ENCODE measurements at places on chromosomes 1 and 21. TPM values are rescaled to one million over a fixed set of nuclear protein-coding genes. Genes with fewer than 3 reads are reported as not detected.

- no peak for DNase-seq
Measured at GRCh38 chr1:24929398-24930259, 447 bp downstream of the RUNX3 start.

DNA sequence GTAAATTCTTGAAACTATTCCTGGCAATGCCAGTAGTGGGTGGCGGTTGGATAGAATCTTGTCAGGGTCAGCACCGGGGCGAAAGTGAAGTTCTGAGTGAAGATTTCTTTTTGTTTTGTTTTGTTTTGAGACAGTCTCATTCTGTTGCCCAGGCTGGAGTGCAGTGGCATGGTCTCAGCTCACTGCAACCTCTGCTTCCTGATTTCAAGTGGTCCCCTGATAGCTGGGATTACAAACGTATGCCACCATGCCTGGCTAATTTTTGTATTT lies 33.3 kb downstream of the PCNT start:
- no peak for DNase-seq

DNA sequence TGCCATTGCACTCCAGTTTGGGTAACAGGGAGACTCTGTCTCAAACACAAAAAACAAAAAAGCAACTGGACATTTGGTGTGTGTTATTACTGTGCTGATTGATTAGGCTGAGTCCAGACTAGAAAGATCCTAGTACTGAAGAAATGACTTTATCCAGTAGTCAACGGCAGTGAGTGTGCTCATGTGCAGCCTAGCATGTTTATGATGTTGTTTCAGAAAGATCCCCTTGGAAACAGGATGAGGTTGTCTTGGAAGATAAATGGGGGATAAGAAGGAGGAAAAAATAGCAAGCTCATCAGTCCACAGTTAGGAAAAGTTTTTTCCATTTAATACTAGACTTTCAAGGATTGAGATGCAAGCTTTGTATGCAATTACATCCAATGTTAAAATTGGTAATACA lies 14.3 kb downstream of the RUSC1 start:
- no peak for DNase-seq

- DNase-seq, result no peak
Measured at GRCh38 chr1:25256578-25256965, 9.3 kb upstream of the RSRP1 start.

The RGS8 gene
- total RNA-seq, result 75.3 TPM

The NGF gene
- 1.7 TPM for total RNA-seq

DNA sequence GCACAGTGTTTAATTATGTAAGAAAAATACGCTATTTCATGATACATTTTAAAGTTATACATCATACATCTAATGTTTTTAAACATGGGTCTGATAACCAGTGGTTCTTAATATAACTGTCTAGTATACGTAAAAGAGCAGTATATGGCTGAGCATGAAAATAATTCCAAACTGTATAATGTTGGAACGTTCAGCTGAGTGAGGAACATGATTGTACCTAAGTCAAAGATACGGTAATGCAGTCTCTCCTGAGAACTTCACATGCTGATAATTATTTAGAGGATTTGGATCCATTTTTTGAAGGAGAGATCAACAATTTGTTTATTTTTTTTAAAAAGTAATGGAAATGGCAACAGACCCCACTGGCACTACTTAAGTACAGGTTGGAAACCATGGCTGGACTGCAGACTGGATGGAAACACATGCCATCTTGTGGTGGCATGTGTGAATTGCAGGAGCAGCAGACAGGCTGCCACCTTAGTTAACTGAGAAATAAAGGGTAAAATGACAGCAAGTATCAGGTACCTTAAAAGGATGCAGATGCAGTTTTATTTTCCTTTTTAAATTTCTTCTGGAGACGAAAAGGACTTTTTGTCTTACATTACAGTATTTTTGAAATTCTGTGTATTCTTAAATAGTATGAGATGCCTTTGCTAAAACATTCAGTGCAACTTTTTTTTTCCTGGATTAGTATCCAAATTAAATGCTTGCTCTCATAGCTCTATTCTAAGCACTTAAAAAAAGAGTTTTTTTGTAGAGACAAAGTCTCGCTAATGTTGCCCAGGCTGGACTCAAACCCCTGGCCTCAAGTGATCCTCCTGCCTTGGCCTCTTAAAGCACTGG lies 73.8 kb downstream of the MTR start:
- DNase-seq, result no peak
